Amygdala (tissue), 56 donors: ENCODE measurements at places on chromosomes 12 and 14.
A peak's percentile ranks its signal among the peaks of the same experiment; 100 is the strongest.

DNA sequence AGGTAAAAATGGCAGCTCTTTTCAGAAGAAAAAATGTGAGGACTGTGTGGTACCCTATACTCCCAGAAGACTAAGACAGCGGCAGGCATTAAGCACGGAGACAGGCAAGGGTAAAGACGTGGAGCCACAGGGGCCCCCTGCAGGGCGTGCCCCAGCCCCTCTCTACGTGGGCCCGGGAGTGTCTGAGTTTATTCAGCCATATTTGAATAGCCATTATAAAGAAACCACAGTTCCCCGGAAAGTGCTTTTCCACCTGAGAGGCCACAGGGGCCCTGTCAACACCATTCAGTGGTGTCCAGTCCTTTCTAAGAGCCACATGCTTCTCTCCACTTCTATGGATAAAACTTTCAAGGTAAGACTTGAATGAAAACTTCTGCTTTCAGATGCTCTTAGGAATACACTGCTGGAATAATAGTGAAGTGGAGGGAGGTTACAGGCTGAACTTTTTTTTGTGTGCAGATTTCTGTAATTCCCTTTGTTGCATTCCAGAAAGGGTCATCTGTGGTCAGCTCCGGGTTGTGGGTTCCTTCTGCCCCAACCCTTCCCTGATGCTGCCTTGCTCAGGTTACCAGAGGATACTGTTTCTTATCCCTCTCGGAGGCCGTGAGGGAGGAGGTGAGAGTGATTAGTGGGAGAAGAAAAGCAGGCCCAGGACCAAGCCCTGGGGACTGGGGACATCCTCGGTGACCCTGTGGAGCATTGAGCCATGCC, 58.4 kb downstream of the SLC25A47 start:
- no peak for DNase-seq

DNA sequence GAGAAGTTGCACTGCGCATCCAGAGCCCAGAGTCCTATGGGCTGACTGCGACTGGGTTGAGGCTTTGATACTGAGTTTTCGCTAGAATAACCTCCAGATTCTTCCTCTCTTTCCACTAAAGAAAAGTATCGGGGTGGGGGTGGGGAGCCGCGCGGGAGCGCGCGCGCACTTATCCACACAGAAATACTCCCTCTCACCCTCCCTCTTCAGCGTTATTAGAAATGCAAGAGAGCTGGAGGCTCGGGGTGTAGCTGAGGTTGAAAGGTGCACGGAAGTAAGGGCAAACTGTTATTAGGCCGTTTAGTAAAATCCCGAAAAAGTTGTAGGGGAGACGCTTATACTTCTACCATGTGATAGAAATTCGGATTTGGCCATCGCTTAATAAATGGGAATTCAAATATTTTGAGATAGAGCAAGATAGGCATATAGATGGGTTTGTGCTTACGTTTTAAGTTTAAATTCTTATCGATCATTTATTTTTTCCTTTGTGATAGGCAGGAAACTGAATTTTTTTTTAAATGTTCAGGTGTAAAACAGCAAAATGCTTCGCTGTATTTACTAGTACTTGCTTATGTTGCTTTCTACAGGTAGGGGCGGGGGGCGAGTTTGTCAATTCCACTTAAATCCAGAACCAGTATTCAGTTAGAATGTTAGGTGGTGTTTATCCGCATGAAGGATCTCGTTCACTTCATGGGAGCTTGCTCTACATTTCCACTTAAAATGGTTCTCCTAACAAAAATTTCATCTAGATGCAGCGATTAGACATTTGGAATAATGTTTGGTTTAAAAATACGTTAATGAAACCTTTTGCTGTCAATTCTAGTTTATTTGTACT, 1.1 kb downstream of the ARHGAP5 start:
- peak; percentile 58 for DNase-seq

DNA sequence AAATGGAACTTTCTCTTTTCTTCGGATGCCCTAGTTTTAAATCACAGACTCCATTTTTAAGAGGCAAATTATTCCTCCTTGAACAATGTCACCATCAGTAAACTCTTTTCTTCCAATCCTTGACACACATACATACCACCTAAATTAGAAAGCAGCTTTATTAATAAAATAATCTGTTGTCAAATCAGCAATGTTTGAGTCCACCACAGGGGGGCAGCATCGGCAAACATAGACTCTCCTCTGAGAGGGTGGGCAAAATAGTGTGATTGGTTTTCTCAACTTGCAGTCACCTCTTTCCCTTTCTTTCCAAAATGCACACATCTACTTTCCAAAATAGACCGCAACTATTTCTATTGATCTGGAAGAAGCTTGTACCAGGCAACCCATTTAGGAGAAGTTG, 438.4 kb upstream of the OR4E1 start:
- no peak for DNase-seq

- DNase-seq = no peak
Measured at GRCh38 chr14:86540636-86541247, 1010.8 kb downstream of the FLRT2 start.

GRCh38 chr12:52061470-52062166, 8.2 kb upstream of the ATG101 start:
- peak; percentile 44 for DNase-seq

DNA sequence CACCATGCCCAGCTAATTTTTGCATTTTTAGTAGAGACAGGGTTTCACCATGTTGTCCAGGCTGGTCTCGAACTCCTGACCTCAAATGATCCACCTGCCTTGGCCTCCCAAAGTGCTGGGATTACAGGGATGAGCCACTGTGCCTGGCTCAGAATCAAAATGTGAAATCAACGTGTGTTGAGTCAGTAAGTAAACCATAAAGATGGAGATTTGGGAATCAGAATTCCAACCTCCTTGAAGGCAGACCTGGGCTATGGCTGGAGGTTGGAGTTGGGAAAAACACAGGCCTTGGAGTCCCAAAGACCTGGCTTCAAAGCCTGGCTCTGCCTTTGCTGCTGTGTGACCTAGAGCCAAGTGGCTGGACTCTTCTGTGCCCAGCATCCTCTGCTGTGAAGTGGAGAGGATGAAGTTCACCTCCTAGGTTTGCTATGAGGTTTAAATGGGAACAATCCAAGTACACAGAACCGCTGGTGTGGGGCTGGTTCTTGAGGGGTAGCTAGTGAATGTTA, 10.2 kb downstream of the ALDH2 start:
- DNase-seq = no peak

DNA sequence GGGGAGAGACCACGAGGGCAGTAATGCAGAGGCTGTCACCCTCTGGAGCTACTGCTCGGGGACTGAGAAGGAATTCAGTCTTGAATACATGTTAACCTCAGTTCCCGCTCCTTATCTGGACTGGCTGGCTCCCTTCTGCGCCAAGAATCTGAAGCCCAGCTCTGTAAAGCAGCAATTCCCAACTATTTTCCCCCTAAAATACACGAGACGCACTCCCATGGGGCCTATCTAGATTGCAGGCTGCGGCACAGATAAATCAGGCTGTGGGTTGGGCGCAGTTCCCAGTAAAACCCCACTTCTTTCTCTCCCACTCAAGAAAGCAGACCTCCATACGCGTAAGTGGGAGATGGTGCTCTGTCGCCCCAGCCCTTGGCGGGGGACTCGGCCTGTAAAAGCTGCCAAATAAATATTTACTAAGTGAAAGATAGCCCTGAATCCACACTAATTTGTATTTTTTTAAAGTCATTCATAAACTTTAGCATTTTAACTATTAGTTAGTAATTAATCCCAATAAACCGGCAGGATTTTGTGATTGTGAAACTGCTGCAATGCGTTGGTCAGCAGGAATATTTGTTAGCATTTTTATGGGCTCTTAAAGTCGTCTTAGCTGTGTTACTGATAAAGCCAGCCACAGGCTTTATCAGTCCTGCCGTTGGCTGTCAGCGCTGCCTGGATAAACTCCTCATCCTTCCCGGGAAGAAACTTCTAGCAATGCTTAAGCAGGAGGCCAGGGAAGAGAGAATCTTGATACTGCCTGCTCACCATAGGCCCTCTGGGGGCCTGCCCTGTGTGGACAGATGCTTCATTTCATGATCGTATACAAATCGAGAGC, 17.8 kb downstream of the FBXL14 start:
- DNase-seq = no peak

GRCh38 chr14:87148655-87149054, 844.3 kb downstream of the GALC start:
- DNase-seq = no peak

- no peak for DNase-seq
Measured at GRCh38 chr12:116293687-116294453, 16.4 kb upstream of the MED13L start.

GRCh38 chr12:2963154-2963759, 4.1 kb downstream of the TEAD4 start:
- DNase-seq = no peak

- no peak for DNase-seq
Measured at GRCh38 chr12:122040579-122041386, 19.1 kb downstream of the BCL7A start.

DNA sequence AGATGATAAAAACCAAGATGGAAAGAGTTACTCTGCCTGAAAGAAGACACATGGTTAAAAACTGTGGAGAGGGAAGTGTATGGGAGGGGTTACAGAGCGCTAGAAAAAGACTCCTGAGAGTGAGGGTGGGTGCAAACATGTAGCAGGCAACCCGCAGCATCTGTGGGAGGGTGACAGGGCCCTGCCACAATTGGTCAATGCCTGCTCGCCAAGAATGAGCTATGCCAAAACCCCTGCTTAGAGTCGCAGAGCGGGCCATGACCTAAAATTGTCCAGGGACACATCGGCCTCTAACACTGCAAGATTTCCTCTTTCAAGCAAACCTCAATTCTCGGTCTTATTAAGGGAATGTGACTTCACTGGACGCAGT, 700 bp downstream of the PRKAG1 start:
- no peak for DNase-seq

DNA sequence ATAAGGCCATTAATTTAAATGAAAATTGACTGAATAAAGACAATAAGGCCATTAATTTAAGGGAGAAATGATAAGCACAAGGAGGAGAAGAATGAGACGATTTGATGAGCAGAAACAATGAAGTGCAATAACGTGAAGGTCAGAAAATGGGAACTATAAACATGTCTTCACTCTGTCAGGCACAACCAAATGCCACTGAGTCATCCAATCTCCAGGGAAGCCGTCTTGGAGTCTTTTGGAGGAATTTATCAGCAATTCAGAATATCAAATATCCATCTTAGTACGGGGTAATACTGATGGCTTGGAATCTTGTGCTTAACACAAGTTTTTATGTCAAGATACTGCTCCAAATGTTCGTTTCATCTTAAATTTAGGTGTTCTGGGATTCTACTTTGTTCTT, 159.9 kb downstream of the CAPZA3 start:
- DNase-seq = no peak

GRCh38 chr12:100266585-100266834, 369 bp downstream of the DEPDC4 start:
- no peak for DNase-seq

GRCh38 chr14:50000380-50001150, 107.7 kb downstream of the ARF6 start:
- no peak for DNase-seq

DNA sequence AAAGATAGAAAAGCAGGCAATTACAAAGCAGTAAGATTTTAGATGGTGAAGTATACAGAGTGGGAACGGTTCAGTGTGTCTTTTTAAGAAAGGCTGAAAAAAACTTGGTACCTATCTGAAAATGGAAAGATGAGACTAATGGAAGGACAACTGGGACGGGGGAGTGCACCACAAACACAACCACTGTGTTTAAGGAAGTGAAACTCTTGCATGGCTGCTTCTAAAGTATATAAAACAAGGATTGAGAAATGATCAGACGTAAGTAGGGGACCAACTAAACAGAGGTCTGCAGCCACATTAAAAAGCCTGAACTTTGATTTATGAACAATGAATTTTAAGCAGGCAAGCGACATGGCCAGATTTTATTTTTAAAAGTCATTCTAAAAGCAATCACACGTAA, 328.6 kb downstream of the MDGA2 start:
- DNase-seq = no peak

GRCh38 chr14:101360054-101360911, 201.0 kb upstream of the DIO3 start:
- DNase-seq = no peak

- no peak for DNase-seq
Measured at GRCh38 chr14:62015945-62016344, 253.7 kb downstream of the SNAPC1 start.

- DNase-seq = no peak
Measured at GRCh38 chr14:29749327-29749726, 178.3 kb downstream of the PRKD1 start.

DNA sequence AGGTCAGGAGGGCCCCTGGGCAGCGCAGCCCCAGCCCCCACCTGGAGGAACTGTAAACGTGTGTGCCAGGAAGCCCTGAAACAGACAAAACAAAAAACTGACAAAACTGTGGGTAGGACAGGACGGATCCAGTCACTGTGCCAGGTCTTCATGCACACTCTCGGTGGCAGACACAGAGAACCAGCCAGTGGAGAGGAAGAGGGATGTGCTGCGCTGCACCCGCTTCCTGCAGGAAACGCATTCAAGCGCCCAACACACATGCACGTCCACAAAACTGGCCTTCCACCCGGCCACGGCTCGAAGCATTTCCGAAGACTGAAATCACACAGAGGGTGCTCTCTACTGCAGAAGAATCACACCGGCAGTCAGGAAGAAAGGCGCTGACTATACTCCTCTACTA, 16.9 kb downstream of the BRF1 start:
- no peak for DNase-seq

DNA sequence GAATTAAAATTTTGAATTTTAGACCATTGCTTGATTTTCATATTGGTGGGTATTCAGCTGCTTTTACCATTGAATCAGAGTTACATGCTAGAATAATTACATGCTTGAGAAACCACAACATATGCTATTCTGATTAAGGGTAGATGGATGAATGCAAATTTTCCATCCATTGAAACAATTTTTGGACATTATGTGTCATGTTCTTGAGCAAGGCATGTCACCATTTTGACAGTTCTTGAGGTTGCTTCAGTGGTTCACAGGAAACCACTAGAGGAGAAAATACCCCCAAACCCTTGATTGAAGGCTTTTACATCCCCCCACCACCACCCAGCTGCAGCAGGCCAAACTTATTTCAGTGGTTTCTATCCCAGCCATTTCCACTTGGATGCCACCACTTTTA, 13.5 kb downstream of the UBR7 start:
- no peak for DNase-seq

- no peak for DNase-seq
Measured at GRCh38 chr12:118327391-118327790, 45.3 kb downstream of the TAOK3 start.

DNA sequence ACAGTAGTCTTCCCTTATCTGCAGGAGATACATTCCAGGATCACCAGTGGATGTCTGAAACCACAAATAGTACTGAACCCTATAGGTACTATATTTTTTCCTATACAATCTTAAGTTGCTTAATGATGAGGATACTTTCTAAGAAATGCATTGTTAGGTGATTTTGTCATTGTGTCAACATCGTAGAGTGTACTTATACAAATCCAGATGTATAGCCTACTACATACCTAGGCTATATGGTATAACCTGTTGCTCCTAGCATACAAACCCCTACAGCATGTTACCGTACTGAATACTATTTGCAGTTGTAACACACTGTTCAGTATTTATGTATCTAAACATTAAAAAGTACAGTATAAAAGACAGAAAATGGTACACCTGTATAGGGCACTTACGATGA, 165.9 kb downstream of the SLC35F4 start:
- no peak for DNase-seq

- no peak for DNase-seq
Measured at GRCh38 chr12:24573621-24574020, 375.3 kb downstream of the BCAT1 start.
